ENCODE measurements at places on chromosomes 6 and 20. TPM values are rescaled to one million over a fixed set of nuclear protein-coding genes. Genes with fewer than 3 reads are reported as not detected.

The PXDC1 gene
- 11.1 TPM for total RNA-seq

The UFL1 gene
- total RNA-seq, result 28.6 TPM

The MPC1 gene
- 59.3 TPM for total RNA-seq

The C2 gene
- 5.3 TPM for total RNA-seq

The LINC00237 gene
- total RNA-seq, result 10.8 TPM

The CLVS2 gene
- total RNA-seq, result 43.6 TPM

The RAET1L gene
- 0.23 TPM for total RNA-seq

The PRR18 gene
- 2.5 TPM for total RNA-seq

The MCCD1 gene
- not detected for total RNA-seq

Measured in diencephalon (tissue), 1 donor.